Common myeloid progenitor, CD34-positive (primary cell): ENCODE measurements at places on chromosomes 12 and 14.
A peak's percentile ranks its signal among the peaks of the same experiment; 100 is the strongest.

DNA sequence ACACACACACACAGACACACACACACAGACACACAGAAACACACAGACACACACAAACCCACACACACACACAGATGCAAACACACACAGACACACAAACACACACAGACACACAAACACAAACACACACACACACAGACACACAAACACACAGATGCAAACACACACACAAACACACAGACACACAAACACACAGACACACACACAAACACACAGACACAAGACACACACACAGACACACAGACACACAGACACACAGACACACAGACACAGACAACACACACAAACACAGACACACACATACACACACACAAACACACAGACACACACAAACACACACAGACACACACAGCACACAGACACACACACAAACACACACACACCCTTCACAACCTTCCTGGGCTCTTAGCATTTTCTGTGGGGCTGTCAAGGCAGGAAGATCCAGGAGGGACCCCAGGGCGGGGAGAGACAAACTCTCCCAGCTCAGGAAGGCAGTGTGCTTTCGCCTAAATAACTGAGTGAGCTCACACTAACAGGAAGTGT, 24.2 kb upstream of the INF2 start:
- DNase-seq = peak; percentile 66

- no peak for DNase-seq
Measured at GRCh38 chr14:61712137-61712536, 16.8 kb downstream of the HIF1A start.

DNA sequence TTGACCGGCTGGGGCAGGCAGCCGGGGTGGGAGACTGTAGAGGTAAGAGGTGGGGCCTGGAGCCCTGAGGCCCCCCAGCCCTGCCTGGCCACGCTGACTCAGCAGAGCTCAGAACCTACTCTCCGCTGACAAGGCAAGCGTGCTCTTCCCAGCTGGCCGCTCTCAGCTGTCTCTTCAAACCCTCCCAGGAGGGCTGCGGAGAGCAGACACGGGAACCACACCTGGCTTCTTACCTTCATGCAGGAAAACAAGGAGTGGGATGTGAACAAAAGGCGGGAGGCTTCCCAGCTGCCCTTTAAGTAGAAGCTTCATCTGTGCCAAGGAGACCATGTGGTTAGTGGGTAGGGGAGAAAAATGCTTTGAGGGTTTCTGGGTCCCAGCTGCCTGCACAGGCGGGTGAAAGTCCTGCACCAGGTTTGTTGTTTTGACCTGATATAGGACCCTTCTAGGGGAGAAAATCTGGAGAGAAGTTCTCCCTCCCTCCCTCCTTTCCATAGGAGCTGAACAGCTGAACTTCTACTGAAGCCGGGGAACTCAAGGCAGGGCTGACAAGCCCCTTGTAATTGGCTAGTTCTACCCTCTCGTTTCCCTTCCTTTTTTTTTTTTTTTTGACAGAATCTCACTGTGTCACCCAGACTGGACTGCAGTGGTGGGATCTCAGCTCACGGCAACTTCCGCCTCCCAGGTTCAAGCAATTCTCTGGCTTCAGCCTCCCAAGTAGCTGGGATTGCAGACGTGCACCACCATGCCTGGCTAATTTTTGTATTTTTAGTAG, 12.8 kb upstream of the TESC start:
- DNase-seq = peak; percentile 55

GRCh38 chr12:13144266-13144828, 40.9 kb upstream of the GSG1 start:
- DNase-seq = peak; percentile 42

GRCh38 chr14:90687680-90688079, 128.6 kb downstream of the TTC7B start:
- DNase-seq = no peak

DNA sequence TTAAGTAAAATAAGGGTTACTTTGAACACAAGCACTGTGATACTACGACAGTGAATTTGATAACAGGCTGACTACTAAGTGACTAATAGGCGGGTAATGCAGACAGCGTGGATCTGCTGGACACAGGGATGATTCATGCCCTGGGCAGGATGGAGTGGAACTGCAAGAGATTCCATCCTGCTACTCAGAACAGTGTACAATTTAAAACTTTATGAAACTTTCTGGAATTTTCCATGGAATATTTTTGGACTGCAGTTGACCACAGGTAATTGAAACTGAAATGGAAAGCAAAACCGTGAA, 46.0 kb downstream of the YEATS4 start:
- no peak for DNase-seq

- no peak for DNase-seq
Measured at GRCh38 chr14:32941668-32942065, 3.0 kb downstream of the NPAS3 start.

- DNase-seq = no peak
Measured at GRCh38 chr12:50458606-50459005, 46.2 kb upstream of the DIP2B start.

- peak; percentile 92 for DNase-seq
Measured at GRCh38 chr12:59597385-59597781, 1.6 kb downstream of the SLC16A7 start.

GRCh38 chr14:104685216-104685997, 4.0 kb upstream of the INF2 start:
- no peak for DNase-seq

GRCh38 chr12:34212651-34213050, 190.4 kb downstream of the ALG10 start:
- DNase-seq = no peak

DNA sequence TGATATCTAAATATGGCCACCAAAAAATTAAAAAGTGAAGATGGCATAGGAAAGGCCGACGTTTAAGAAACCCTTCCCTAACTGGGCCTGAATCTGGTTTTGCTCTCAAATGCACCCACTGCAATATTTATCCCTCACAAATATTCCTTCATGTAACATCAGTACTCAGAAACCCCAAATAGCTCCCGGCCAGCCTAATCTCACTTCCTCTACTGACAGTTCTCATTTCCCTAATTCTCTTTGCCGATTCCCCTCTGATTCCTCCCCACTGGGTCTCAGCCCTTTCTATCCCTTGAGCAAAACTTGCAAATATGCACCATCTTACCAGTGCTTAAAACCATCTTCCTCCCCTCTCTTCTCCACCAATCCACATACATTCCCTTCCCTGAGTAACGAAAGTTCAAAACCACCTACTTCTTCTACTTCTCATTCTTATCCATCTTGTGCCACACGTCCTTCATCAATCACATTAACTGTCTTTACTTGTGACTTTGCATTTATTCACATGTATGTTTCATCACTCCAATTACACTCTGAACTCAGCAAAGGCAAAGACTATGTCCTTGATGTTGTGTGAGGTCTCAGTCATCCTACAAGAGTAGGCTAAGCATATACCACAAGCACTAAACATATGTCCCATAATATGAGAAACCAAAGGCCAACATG, 23.1 kb downstream of the KCNK10 start:
- DNase-seq = peak; percentile 69

DNA sequence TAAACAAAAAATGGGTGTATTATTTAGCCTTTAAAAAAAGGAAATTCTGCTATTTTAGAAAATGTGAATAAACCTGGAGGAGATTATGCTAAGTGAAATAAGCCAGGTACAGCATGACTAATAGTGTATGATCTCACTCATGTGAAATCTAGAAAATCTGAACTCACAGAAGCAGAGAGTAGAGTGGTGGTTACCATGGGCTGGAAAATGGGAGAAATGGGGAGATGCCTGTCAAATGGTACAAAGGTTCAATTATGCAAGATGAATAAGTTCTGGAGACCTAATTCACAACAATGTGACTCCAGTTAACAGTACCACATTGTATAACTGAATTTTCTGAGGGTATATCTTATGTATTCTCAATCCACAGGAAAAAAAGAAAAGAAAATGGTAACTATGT, 17.4 kb upstream of the LEMD3 start:
- DNase-seq = no peak

DNA sequence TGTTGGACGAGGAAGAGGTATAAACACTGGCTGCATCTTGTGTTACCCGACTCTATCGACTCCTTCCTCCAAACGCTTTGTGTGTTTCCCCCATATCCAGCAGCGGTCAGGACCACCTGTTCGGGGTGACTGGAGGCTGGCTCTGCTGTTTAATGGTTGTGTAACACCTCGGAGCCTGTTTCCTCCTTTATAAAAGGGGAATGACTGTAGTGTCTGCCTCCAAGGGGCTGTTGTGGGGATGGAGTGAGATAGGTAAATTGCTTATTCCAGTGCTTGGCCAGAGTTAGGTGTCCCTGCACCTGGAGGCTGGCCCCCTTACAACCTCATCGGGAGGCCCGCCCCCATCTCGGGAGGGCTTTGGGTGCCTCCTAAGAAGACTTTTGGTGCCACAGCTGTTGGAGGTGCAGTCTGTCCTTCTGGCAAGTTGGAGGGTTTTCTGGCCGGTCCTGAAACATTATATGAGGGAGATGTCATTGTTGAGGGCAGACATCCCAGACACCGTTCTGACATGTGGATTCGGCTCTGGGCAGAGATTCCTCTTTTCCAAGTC, 1.1 kb downstream of the MLXIP start:
- peak; percentile 66 for DNase-seq

- no peak for DNase-seq
Measured at GRCh38 chr12:1328391-1328790, 266.0 kb downstream of the FBXL14 start.

GRCh38 chr12:27614866-27615265, 81.4 kb upstream of the REP15 start:
- no peak for DNase-seq

DNA sequence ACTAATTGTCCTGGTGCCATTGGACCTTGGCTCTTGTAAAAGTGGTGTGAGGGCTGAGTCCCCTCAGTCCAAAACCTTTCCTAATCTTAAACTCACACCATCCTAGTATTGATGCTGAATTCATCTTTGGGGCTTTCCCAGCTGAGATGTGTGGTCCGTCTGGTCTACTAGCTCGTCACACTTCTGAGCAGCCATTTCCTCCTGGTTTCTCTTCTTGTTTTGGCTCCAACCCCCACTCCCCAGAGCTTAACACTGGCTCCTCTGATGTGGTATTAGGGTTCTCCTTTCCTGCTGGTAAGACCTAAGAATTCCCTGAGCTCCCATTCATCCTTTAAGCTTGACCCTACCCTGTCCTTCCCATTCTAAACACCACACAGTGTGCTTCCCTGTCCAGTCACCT, 900.6 kb downstream of the VRK1 start:
- no peak for DNase-seq

DNA sequence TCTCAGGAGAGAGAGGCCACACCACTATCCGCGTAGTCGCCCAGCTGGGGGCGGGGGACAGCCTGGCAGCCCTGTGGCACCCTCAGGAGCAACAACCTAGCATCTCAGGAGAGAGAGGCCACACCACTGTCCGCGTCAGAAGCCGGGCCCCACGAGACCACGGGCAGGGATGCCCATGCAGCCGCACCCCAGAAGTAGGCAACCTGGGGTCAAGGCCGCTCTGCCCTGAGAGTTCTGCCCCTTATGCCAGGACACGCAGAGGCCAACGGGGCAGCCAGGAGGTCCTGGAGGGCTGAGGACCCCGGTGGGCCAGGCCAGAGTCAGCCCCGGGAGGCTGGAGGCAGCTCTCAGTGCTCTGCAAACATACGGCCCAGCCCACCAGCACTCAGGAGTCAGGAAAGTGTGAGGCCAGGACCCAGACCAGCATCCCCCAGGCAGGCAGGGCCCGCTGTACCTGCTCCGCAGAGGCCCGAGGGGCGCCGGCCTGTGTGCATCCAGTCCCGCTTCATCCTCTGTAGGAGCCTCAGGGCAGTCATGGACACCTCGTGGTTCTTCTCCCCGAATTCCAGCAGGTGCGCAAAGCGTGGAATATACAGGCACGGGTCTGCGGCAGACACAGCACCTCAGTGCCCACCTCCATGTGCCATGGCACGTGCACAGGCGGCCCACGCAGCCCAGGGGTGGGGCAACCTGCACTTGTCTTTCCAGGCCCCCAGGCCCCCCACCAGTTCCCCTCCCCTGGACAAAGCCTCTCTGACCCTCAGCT, 7.3 kb upstream of the BTBD6 start:
- DNase-seq = no peak

DNA sequence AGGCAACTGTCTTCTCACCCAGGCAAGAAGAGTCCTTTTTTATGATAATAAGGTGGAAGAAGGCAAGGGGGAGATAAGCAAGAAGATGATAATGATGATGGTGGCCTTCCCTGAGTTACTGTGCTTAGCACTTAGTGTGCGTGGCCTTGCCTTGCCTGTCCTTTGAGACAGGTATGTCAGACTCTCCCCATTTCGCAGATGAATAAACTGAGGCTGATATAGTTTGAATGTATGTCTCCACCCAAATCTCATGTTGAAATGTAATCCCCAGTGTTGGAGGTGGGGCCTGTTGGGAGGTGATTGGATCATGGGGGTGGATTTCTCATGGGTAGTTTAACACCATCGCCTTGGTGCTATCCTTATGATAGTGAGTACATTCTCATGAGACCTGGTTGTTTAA, 8.6 kb upstream of the OAS3 start:
- no peak for DNase-seq

GRCh38 chr12:49305762-49306510, 11.0 kb downstream of the PRPH start:
- peak; percentile 24 for DNase-seq

DNA sequence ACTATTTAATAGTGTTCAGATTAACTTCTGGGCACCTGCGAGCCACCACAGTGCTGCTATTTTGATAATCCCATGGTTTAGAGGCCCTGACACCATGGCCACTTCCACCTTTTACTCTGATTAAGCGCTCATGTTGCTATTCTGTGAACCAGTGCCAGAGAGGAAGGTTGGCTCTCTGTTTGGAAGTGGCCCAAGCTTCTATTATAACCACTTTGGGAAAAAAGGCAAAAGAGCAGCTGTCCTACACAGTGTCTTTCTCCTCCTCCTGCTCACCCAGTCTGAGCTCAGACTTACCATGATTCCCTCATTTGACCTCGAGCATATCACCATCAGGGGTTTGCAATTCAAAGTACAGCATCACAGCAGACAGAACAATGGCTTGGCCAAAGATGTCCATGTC, 23.3 kb downstream of the DYRK2 start:
- DNase-seq = no peak

- DNase-seq = no peak
Measured at GRCh38 chr12:77754086-77754485, 76.6 kb upstream of the NAV3 start.

DNA sequence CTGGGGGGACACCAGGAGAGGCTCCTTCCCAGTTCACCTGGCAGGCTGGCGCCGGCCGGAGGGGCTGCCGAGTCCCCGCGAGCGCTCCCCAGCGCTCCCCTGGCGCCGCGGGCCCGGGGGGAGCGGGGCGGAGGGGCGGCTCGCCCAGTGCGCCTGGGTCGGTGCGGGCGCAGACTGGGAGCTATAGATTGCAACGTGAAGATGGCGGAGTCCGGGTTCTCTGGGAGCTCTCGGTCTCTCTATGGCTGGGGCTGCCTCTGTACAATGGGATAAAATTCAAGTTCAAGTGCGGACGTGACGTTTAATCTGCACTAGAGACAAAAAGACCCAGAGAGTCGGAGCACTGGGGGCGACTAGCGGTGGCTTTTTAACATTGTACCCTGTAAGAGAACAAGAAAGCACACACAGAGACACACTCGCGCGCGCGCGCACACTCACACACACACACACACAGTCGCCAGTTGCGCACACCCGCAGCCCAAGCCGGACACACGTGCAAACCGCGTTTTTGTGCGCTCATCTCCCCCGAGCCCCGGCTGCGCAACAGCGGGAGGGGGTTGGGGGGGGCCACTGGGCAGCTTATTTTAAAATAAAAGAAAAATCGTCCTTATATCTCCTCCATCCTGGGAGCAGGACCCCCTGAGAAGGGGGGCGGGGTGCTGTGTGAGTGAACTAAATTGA, at the start of gene BCL11B:
TSS of gene BCL11B (minus strand) at position 247 of the 681 bp plus-strand sequence. CDS start 979 bp downstream, outside the sequence.
- peak; percentile 92 for DNase-seq

- DNase-seq = no peak
Measured at GRCh38 chr14:93537951-93538350, 107.2 kb downstream of the UNC79 start.
